ENCODE measurements at places on chromosomes 5 and 9. TPM values are rescaled to one million over a fixed set of nuclear protein-coding genes. Genes with fewer than 3 reads are reported as not detected.

The FAM221B gene
- total RNA-seq = 0.05 TPM

The NAIP gene
- total RNA-seq = 10.4 TPM

The MEF2C gene
- total RNA-seq = 26.9 TPM

The TRIM32 gene
- 17.1 TPM for total RNA-seq

The BAAT gene
- 0.30 TPM for total RNA-seq

The ZDHHC11B gene
- 1.4 TPM for total RNA-seq

The PPP3R2 gene
- not detected for total RNA-seq

The IDNK gene
- 7.4 TPM for total RNA-seq

The FCHSD1 gene
- 15.4 TPM for total RNA-seq

The PRLR gene
- 38.6 TPM for total RNA-seq

The ITK gene
- 1.4 TPM for total RNA-seq

The REEP2 gene
- total RNA-seq = 3.2 TPM

The SYK gene
- 92.6 TPM for total RNA-seq

- peaks cover 22% of the 10 kb centered on the region for H3K4me1 ChIP-seq
- no peaks in the 10 kb centered on the region for H3K36me3 ChIP-seq
- no peak overlapping the region for H3K4me3 ChIP-seq
- peak overlapping the region; percentile 32 for H3K27ac ChIP-seq
Measured at GRCh38 chr9:20558566-20559016, 63.7 kb downstream of the MLLT3 start.

DNA sequence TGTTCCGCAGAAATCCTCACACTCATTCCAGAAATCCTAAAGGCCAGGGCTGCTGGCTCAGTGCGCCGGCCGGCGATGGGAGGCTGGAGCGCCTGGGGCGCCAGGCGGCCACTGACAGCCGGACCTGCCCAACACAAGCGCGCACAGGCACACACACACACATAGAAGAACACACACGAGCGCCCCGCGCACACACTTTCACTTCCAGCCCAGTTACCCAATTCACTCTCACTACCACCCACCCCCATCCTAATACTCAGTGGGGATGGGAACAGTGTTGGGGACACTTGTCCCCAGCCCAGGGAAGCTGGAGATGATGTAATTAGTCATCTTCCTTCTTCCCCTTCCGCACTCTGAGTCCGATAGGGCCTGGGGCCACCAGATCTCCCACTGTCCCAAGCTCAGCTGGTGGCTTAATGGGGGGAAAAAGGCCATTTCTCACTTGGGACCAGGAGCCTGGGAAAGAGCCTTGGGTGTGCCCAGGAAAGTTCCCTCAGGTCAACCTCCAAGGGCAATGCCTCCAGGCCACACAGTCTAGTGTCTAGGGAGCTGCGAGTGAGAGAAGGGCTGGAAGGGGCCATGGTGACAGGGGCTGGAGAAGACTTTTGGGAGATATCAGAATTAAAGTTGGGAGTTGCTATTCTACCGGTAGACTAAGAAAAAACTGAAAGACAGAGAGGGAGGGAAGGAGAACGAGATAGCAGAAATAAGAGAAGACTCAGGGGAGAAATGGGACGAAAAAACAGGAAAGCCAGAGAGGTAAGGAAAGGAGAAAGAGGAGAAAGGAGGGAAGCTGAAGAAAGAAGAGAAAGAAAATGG, 1.7 kb downstream of the EBF1 start:
- DNase-seq = no peak
- H3K36me3 ChIP-seq = no peaks in the 10 kb centered on the region
- H3K27me3 ChIP-seq = peaks cover 61% of the 10 kb centered on the region
- peak overlapping the region; percentile 40 for H3K4me3 ChIP-seq

- H3K4me1 ChIP-seq = no peaks in the 10 kb centered on the region
- H3K4me3 ChIP-seq = no peak overlapping the region
- no peaks in the 10 kb centered on the region for H3K36me3 ChIP-seq
- no peak for DNase-seq
Measured at GRCh38 chr5:65326922-65327321, 154.8 kb downstream of the ADAMTS6 start.

- peaks cover 2% of the 10 kb centered on the region for H3K4me1 ChIP-seq
- no peaks in the 10 kb centered on the region for H3K27me3 ChIP-seq
- DNase-seq = no peak
Measured at GRCh38 chr5:171425596-171426244, 6.3 kb downstream of the FGF18 start.

DNA sequence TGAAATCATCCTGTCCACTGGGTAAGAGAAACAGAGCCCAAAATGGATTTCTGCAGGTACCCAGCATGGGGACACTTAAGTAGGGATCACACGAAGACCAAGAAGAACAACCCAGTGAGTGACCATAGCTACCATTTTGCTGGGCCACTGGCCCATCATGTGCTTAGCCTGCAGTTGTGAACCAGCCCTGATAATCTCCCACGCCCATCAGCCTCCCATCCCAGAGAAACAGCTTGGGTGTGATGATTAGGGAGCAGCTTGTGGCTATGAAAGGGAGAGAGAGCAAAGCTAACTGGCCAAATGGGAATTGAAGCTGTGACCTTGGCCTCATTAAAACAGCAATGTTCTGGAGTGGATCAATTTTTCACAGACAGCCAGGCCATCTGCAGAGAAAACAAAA, 138.5 kb downstream of the SLC24A2 start:
- no peaks in the 10 kb centered on the region for H3K4me1 ChIP-seq
- H3K27ac ChIP-seq = no peak overlapping the region
- no peak overlapping the region for H3K4me3 ChIP-seq

GRCh38 chr9:107890921-107891465, 401.4 kb upstream of the KLF4 start:
- H3K4me3 ChIP-seq = no peak overlapping the region
- H3K36me3 ChIP-seq = no peaks in the 10 kb centered on the region
- no peak for DNase-seq

- no peaks in the 10 kb centered on the region for H3K4me1 ChIP-seq
- no peaks in the 10 kb centered on the region for H3K36me3 ChIP-seq
- H3K27me3 ChIP-seq = no peaks in the 10 kb centered on the region
Measured at GRCh38 chr5:149128023-149128875, 13.0 kb upstream of the ABLIM3 start.

GRCh38 chr5:154478752-154479159, 729 bp upstream of the HAND1 start:
- no peak for DNase-seq
- H3K27me3 ChIP-seq = peaks cover 99% of the 10 kb centered on the region
- no peak overlapping the region for H3K4me3 ChIP-seq
- H3K36me3 ChIP-seq = no peaks in the 10 kb centered on the region
- no peak overlapping the region for H3K27ac ChIP-seq

- H3K27ac ChIP-seq = no peak overlapping the region
- no peaks in the 10 kb centered on the region for H3K4me1 ChIP-seq
- peak; percentile 56 for DNase-seq
Measured at GRCh38 chr5:147659166-147659929, 123.2 kb downstream of the JAKMIP2 start.

- no peak overlapping the region for H3K27ac ChIP-seq
- no peaks in the 10 kb centered on the region for H3K4me1 ChIP-seq
- no peaks in the 10 kb centered on the region for H3K36me3 ChIP-seq
- no peak overlapping the region for H3K4me3 ChIP-seq
- DNase-seq = peak; percentile 12
- no peaks in the 10 kb centered on the region for H3K27me3 ChIP-seq
Measured at GRCh38 chr5:135210286-135211055, 176.4 kb upstream of the PITX1 start.

DNA sequence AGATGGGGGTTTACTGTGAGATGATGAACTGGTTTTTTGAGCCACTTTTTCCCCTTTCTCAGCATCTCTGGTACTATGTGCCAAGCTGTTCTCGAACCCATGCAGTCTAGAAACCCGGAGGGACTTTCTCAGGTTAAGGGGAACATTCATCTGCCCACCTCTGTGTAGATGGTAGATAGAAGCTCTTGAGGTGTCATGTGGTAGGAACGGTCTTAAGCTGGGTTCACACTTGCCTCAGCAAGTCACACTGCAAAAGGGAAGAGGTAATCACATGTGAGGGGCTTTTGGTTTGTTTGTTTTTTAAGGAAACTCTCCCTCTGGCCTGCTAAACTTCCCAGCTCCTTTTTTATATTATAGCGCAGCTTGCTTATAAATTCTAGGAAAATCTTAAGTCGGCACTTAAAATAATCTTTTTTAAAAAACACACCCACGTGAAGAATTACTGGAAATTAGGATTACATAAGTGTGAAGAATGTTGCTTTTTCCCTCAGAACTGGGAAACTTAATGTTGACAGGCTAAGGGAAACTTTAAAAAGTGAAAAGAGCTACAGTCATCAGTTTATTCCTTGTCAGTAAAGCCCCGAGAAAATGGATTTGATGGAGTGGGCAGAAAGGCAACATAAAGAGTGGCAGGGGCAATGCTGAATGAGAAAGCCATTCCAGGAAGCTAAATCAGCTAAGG, 430.3 kb downstream of the ARHGEF28 start:
- DNase-seq = no peak
- no peak overlapping the region for H3K4me3 ChIP-seq
- H3K36me3 ChIP-seq = no peaks in the 10 kb centered on the region
- no peaks in the 10 kb centered on the region for H3K27me3 ChIP-seq

DNA sequence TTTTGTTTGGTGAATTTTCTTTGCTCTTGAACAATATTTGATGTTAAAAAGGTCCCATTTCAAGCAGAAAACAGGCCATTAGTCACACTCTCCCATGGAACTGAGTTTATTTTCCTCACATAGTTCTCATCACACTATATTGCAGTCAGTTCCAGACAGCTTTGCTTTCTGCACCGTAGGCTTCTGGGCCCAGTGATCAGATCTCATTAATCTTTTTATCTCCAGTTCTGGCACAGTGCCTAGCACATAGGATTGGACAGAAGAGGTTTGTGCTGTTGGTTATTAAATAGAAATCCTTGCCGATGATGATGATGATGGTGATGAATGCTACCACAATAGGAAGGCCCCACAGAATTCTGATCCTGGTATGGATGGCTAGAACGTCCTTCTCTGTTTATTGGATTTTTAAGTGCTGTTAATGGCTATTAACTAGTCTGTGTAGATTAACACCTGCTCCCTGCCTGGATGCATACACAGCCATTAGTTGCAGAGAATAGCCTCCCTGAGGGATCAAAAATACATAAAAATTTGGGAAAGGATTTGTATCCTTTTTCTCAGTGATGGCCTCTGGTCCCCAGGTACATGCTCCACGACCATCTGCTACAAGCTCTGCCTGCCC, 52.0 kb upstream of the NTRK2 start:
- no peaks in the 10 kb centered on the region for H3K27me3 ChIP-seq
- no peaks in the 10 kb centered on the region for H3K36me3 ChIP-seq
- no peak overlapping the region for H3K27ac ChIP-seq
- no peaks in the 10 kb centered on the region for H3K4me1 ChIP-seq
- H3K4me3 ChIP-seq = no peak overlapping the region
- DNase-seq = no peak

- H3K27me3 ChIP-seq = no peaks in the 10 kb centered on the region
- H3K4me1 ChIP-seq = no peaks in the 10 kb centered on the region
- no peak for DNase-seq
- no peak within 1 kb of the TSS for H3K27ac ChIP-seq
- no peak within 1 kb of the TSS for H3K4me3 ChIP-seq
Measured at GRCh38 chr5:140868721-140869554, at the start of gene PCDHA11. PCDHA11 (plus strand) TSS chr5:140868957; CDS start chr5:140869104, 147 bp downstream.

- DNase-seq = no peak
- H3K36me3 ChIP-seq = no peaks in the 10 kb centered on the region
- no peak overlapping the region for H3K4me3 ChIP-seq
- no peaks in the 10 kb centered on the region for H3K27me3 ChIP-seq
Measured at GRCh38 chr9:109411069-109411761, 86.9 kb downstream of the PTPN3 start.

GRCh38 chr9:109576762-109577161, 78.7 kb upstream of the PTPN3 start:
- DNase-seq = no peak
- no peak overlapping the region for H3K4me3 ChIP-seq
- H3K4me1 ChIP-seq = no peaks in the 10 kb centered on the region
- H3K36me3 ChIP-seq = no peaks in the 10 kb centered on the region
- H3K27ac ChIP-seq = no peak overlapping the region

DNA sequence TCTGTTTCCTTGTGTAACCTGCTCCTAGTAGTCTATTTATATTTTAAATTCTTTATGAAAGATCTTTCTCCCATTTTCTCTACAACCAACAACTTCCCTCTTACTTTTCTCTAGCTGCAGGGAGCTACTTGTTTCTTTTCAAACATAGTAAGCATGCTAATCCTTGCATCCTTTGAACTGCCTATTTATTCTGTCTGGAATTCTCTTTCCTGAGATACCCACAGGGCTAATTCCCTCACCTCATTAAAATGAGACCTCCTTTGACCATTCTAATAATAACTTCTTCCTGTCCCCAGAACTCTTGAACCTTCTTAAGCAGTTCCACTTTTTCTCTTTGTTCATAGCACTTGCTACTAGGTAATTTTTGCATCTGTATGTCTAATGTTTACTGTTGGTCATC, 620.6 kb upstream of the CDH18 start:
- H3K27ac ChIP-seq = no peak overlapping the region
- H3K36me3 ChIP-seq = no peaks in the 10 kb centered on the region
- H3K4me3 ChIP-seq = no peak overlapping the region
- no peak for DNase-seq
- H3K4me1 ChIP-seq = no peaks in the 10 kb centered on the region
- H3K27me3 ChIP-seq = no peaks in the 10 kb centered on the region

- H3K36me3 ChIP-seq = no peaks in the 10 kb centered on the region
- H3K4me3 ChIP-seq = no peak overlapping the region
- H3K4me1 ChIP-seq = no peaks in the 10 kb centered on the region
- no peaks in the 10 kb centered on the region for H3K27me3 ChIP-seq
- H3K27ac ChIP-seq = no peak overlapping the region
- no peak for DNase-seq
Measured at GRCh38 chr9:110099236-110100095, 108.5 kb downstream of the C9orf152 start.

DNA sequence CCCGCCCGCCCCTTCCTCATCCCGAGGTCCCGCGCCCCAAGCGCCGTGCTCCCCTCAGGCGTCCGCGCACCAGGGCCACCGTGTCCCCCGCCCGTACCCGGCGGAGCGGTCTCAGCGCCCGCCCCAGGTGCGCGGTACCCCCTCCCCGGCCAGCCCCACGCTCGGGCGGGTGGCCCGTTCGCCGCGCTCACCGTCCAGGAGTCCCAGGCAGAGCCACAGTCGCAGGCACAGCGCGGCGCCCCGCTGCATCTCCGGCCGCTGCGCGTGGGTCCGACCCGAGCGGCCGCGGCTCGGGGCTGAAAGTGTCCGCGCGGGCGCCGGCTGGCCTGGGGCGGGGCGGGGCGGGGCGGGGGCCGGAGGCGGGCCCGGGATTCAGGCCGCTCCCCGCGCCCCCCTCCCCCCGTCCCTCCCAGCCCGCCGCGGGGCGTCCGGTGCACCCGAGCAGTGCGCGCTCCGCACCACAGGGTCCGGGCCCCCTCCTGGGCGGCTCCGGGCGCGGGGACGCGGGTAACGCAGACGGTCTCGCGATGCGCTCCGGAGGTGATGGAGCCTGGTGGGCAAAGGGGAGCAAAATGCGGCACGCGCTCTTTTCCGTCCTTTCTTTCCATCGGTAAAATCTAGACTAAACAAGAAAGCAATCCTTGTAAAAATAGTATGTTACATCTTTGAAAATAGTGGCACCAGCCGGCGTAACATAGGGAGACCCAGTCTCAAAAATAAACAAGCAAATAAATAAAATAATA, at the start of gene FLT4:
FLT4 (minus strand) TSS at position 304 of the 743 bp plus-strand sequence; CDS start at position 249, 55 bp downstream.
- H3K36me3 ChIP-seq = no peaks in the 10 kb centered on the region
- H3K4me1 ChIP-seq = no peaks in the 10 kb centered on the region
- no peak for DNase-seq
- peaks cover 22% of the 10 kb centered on the region for H3K27me3 ChIP-seq
- no peak within 1 kb of the TSS for H3K27ac ChIP-seq
- peak within 1 kb of the TSS; percentile 27 for H3K4me3 ChIP-seq

GRCh38 chr5:50724262-50724661, 57.8 kb downstream of the PARP8 start:
- no peaks in the 10 kb centered on the region for H3K36me3 ChIP-seq
- H3K27me3 ChIP-seq = no peaks in the 10 kb centered on the region
- H3K4me1 ChIP-seq = no peaks in the 10 kb centered on the region
- no peak overlapping the region for H3K27ac ChIP-seq

- no peaks in the 10 kb centered on the region for H3K4me1 ChIP-seq
- DNase-seq = no peak
- no peak overlapping the region for H3K27ac ChIP-seq
- no peak overlapping the region for H3K4me3 ChIP-seq
Measured at GRCh38 chr5:67305913-67306710, 109.5 kb upstream of the CD180 start.

Measured in colonic mucosa (tissue), 4 donors.